Activated gamma-delta T cell (primary cell): ENCODE measurements at places on chromosomes 12 and 14.

DNA sequence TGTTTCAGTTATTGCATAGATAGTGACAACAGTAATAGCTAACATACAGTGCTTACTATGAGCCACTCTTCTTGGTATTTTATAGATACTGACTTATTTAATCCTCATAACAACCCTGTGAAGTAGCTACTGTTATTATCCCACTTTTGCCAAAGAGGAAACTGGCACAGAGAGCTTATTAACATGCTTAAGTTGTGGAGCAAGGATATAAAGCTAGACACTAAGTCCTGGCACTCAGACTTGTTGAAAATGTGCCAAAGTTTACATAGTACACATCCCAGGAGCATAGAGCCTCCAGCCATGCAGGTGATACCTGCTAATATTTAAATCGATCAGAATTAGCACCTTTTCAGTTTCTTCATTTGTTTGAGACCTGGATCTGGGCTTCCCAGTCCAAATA, 41.8 kb downstream of the VEZT start:
- DNase-seq: no peak

DNA sequence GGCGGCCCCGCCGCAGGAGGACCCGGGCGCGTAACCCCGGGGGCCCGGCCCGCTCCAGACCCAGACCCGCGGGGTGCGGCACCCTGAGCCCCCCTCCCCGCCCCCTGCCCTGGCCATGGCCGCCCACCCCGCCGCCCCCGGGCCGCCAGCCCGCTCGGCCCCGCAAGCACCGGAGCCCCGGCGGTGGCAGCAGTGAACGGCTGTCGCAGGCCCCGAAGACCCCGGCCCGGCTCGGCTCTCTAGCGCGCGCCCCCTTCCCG, 221 bp downstream of the MARCHF9 start:
- no peak for DNase-seq

DNA sequence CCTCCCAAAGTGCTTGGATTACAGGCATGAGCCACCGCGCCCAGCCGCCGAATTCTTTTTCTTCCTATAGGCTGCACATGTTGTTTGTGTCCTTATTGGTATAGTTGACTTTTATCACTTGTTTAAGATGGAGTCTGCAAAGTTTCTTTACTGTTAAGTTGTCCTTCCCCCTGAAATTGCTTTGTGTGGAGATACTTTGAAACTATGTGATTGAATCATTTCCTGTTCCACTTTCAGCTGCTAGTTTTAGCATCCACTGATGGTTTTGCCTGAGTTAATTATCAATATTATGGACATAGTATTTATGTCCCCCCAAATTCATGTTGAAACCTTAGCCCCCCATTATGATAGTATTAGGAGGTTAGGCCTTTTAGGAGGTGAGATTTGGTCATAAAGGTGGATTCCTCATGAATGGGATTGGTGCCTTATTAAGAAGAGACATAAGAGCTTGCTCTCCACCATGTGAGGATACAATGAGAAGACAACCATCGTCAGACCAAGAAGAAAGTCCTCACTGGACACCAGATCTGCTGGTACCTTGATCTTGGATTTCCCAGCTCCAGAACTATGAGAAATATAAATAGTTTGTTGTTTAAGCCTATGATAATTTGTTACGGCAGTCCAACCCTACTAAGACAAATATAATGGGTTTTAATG, 34.9 kb downstream of the PPHLN1 start:
- no peak for DNase-seq

- DNase-seq: no peak
Measured at GRCh38 chr12:26818201-26818600, 14.8 kb downstream of the ITPR2 start.

- DNase-seq: peak; percentile 14
Measured at GRCh38 chr12:46214668-46215436, 54.0 kb downstream of the SLC38A1 start.

- no peak for DNase-seq
Measured at GRCh38 chr14:50820786-50821509, 10.0 kb downstream of the NIN start.

- DNase-seq: no peak
Measured at GRCh38 chr12:52126050-52126604, 46.6 kb downstream of the SMIM41 start.

DNA sequence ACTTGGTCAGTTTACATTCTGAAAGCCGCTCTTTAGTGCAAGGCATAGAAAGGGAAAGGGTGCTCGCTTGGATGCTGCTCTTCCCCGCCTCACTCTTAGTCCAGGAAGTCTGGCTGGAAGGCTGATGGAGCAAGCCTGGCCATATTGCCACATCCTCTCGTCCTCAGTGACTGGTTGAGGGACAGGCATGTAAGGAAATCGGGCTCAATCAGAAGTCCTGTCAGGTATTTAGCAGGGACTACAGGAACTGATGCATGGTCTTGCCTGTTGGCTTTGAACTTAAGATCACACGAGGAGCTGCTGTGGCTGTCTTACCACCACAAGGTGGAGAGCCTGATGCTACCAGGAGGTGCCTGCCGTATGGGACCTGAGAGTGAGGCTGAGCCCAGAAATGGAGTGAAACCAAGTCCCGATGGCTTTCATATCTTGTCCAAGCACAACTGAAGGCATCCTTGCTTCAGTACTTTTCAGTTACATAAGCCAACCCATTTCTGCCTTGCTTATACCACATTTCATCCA, 10.7 kb upstream of the C12orf75 start:
- DNase-seq: no peak

DNA sequence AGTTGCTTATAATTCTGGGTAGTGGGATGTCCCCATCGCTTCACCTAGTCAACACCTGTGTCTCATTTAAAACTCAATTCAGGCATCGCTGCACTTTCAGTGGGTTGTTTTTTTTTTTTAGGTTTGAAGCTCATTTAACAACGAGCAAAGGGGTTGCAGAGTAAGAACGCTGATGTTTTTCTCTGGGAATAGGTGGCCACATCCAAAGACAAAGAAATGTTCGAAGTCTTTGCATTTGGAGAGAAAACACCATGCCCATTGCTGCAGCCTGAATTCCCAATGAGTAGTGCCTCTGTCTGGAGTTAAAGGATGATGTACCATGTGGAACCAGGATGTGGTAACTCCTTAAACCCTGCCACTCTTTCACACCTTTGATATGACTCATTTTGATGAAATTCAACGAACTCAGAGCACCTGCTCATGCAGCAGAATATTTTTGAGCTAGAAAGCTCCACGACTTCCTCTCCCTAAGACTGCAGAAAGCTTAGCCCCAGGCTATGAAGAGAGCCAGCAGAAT, 35.1 kb upstream of the BATF start:
- DNase-seq: no peak

DNA sequence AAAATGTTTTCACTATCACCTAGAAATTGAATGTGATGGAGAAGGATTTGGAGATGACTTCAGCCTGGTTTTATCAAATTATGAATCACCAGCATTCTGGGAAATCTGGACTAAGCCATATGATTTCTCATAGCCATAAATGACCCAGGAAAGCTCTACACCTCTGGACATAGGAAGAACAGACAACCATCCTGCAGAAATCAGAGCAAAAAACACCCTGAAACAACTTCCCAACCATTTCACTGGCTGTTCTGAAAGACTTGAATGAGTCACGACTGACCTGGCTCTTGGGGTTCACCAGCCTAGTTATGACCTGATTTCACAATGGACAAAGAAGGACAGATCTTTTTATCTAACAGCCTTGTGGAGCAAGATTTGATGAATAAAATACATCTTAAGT, 123.8 kb downstream of the KCNH5 start:
- DNase-seq: no peak
